ENCODE measurements at places on chromosomes 16 and 17. TPM values are rescaled to one million over a fixed set of nuclear protein-coding genes. Genes with fewer than 3 reads are reported as not detected.

DNA sequence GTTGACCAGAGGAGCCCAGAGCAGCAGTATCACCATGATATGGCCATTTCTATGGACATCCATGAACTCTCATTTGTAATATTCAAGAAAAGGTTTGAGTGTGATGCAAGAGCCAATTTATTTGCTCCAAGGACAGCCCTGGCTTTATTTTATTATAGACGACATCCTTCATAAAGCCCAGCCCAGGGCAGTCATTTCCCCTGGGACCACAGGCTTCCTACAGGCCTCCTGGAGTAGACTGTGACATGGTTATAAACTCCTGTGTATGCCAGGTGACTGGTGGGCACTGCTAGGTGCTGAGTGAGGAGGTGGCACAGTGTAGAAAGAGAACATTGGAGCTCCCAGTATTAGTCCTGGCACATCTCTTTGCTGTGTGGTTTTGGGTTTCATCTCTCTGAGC is 120.9 kb downstream of the UTP18 start:
- no peak for DNase-seq

DNA sequence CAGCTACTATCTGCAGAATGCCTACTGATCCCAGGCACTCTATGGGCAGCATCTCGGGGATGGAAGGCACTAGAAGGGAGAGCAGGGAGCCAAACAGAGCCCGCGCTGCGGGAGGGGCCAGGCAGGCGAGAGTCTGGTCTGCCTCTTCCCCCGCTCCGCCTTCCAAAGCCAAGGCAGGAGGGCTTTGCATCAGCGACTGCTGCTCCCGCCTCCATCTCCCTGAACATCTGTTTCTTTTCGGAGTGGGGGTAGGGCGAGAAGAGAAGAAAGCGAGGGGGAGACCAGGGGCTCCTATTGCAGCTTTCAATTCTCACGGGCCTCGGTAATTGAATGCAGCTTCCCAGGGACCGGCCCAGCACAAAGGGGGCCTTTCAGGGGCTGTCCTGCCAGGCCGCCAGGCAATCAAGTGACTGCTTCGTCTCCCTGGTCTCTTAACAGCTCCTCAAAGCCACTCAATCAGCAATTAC is 31.4 kb upstream of the CDC42EP4 start:
- DNase-seq = no peak

GRCh38 chr16:88306860-88307545 is 75.8 kb upstream of the ZNF469 start:
- DNase-seq = no peak

- no peak for DNase-seq
Measured at GRCh38 chr16:19289811-19290485, 4.4 kb downstream of the CLEC19A start.

Gene CACNG5
- not detected for total RNA-seq

- no peak for DNase-seq
Measured at GRCh38 chr16:30447512-30448226, 2.0 kb upstream of the SEPHS2 start.

DNA sequence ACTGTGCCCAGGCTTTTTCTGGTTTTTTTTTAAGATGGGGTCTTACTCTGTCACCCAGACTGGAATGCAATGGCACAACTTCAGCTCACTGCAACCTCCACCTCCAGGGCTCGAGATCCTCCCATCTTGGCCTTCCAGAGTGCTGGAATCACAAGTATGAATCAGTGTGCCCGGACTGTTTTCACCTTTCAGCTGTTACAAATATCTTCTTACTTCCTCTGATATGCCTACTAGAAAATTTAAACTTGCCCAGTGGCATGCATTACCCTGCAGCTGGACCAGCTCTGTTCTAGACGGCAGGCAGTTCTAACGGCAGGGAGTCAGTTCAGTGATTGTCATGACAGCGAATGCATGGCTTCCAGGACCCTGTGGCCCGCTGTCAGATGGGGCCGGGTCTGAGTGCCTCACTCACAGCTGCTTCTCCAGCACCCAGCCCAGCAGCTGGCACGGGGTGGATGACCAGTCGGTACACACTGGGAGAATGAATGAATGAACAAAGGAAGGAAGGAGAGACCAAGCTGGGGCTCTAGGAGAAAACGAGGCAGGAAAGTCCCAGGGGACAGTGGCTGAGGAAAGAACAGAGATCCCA is 28.0 kb upstream of the LITAF start:
- DNase-seq = no peak

DNA sequence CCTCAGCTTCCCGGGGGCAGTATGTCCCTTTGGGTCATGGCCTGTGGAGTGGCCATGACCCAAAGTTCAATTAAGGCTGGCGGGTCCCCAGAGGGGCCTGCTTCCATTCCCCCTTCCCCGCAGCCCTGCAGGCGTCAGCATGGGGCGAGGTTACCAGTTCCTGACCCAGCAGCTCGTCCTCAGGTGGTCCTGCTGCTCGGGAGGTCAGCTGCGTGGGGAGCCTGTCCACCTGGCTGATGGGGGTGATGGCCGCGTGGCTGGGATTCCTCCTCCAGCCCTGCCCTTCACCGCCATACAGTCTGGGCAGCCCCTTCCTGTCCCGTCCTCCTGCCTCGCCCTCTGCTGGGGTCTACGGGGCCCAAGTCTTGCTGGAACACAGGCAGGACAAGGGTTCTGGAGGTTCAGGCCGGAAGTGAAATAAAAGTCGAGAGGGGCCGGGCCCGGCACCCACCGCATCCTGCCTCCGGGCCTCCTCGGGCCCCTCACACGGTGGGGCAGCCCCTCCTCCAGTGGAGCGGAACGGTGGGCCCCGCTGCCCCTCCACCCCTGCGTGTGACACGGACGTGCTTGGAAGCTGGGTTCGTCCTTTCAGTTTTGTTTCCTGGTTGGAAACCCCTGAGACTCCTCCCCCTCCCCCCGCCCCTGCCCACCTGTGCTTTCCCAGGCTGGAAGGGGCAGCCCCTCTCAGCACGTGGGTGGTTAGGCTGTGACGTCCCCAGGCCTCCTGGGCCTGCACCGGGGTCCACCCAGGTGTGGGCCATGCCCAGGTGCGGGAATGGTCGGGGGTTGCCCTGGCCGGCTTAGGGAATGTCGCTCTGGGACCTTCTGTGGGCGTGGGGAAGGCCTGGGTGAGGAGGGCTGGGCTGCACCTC is 6.8 kb downstream of the UBALD2 start:
- no peak for DNase-seq

DNA sequence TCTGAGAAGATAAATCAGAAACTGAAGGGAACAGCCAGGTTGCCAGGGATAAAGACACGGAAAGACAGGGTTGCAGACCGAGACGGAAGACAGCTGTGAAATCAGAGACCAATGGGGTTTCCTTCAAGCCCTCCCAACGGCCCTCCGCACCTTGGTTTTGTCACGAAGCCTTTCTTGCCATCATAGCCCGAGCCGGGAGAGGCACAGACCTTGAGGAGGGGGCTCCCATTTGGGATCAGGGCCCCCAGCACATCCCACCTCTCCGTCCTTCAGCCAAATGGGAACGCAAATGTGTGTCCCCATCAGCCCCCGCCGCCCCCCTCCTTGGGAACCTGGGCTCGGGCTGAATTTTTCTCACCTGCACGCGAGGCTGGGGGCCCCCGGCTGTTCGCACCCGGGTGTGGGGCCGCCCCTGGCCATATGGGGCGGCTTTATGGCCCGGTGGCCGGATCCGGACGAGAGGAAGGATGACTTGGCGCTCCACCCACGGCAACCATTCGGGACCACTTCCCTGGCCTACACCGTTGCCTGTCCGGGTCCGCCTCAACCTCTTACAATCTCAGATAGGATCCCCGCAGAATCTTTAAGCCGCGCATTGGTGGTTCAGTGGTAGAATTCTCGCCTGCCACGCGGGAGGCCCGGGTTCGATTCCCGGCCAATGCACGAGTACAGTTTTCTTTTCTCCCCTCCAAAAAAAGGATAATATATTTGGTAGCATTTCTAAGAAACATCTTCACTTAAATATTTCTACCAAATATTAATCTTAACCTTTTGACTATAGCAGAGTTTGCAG is 1.4 kb upstream of the HES7 start:
- peak; percentile 54 for DNase-seq

DNA sequence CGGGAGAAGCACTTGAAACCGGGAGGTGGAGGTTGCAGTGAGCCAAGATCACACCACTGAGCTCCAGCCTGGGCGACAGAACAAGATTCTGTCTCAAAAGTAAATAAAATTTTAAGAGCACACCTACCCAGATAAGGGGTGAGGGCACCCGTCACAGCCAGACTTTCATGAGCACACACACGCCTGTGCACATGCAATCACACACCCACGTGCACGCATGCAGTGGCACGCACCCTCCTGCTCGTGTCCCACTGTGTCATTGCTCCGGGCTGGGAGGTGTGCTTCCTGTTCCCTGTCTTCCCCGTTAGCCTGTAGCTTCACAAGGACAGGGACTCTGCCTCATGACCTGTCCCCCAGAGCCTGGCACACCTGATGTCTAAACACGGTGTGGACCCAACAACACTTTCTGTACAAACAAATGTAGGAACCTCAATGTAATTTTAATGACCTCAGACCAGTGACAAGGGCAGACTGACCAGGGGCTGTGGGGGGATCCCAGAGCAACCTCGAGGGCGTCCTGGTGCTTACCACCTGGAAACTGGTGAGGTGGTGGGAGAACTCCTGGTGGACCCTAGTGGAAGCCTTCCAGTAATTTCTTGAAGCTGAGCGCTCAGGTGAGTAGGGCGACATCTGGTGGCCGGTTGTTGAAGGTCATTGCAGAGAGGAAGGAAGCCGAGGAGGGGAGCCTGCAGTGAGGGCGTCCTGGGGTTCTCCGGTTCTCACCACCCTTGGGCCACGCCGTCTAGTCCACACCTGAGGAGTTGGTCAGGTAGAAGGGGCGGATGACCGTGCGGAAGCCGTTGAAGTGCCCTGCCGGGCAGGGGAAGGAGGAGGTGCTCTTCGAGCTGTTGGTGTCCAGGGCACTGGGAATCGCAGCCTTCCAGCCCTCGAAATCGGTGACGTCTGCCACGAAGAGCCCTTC is 8.6 kb downstream of the LGALS3BP start:
- DNase-seq = no peak

DNA sequence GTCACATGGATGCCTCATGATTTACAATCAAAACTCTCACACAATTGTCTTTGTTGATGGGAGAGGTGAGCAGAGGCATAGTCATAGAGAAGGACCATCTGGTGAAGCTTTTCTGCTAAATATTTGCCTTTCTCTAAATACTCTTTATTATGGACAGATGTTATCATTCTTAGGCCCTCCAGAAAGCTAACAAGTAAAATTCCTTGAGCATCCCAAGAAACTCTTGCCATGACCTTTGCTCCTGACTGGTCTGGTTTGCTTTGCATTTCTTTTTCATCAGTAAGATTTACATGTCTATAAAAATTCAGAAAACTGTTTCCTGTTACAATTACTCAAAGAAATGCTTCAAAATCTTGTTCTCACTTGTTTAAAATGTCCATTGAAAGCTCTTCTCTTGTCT is 1336.6 kb upstream of the CDH8 start:
- no peak for DNase-seq

Gene CHRNE
- total RNA-seq = not detected

GRCh38 chr17:7849130-7849750 is 5.6 kb upstream of the TMEM88 start:
- DNase-seq = no peak

GRCh38 chr17:31687505-31688126 is 171.4 kb downstream of the COPRS start:
- DNase-seq = no peak

- no peak for DNase-seq
Measured at GRCh38 chr17:77634710-77635109, 323.8 kb upstream of the TNRC6C start.

GRCh38 chr17:73318836-73319235 is 7.0 kb upstream of the CDC42EP4 start:
- DNase-seq = no peak

- no peak for DNase-seq
Measured at GRCh38 chr16:47519996-47520679, 59.0 kb downstream of the PHKB start.

DNA sequence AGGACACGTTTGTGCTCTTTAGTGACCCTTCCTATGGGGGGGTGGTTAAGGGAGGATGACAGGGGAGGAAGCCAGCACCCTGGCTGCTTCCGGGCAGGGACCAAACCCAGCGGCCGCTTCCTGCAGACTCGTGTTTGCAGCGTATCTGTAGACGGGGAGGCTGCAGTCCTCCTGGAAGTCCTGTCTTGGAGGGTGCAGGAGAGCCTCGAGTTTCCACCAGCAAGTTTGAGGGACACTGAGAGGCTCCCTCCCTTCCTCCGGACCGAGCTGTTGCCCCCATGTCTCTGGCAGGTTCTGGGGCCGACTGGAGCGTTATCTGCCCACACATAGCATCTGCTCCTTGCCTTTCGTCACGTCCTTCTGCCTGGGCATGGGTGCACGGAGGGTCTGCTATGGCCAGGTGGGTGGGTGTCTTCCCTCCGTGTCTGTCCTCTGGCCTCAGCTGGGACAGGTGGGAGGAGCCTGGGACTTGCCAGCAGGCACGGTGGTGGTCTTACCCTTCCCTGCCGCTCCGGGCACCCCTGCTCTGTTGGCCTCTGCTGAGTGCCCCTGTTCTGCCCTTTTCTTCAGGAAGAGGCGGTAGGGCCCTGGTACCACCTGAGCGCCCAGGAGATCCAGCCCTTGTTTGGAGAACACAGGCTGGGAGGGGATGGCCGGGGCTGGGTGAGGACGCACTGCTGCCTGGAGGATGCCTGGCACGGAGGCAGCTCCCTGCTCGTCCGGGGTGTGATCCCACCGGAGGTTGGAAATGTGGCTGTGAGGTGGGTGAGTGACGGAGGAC is 8.8 kb downstream of the ENGASE start:
- no peak for DNase-seq

DNA sequence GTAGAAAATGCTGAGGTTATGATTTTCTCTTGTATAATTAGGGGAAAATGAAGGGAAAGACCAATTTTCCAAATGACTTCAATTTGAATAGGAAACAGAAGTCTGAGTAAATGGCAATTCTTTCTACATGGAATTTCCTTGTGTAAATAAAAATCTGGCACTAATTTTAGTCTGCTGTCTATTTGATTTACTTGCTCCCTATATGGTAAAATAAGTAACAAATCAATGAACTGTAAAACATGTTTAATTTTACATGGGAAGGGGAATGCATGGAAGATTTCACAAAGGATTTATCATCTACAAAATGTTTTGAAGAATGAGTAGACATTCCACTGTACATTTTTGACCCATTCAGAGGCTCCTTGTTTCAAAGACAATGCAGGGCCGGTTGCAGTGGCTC is 811.6 kb upstream of the GOT2 start:
- DNase-seq = no peak

Gene WNK4
- 0.28 TPM for total RNA-seq

- DNase-seq = no peak
Measured at GRCh38 chr16:83996481-83997252, 28.6 kb downstream of the NECAB2 start.

- peak; percentile 24 for DNase-seq
Measured at GRCh38 chr17:53058031-53058430, 764.7 kb upstream of the KIF2B start.

Gene ELMO3
- total RNA-seq = 35.7 TPM

All from foreskin keratinocyte (primary cell).